Fibroblast of skin of right biceps (primary cell): ENCODE measurements at places on chromosomes 5 and 9.

DNA sequence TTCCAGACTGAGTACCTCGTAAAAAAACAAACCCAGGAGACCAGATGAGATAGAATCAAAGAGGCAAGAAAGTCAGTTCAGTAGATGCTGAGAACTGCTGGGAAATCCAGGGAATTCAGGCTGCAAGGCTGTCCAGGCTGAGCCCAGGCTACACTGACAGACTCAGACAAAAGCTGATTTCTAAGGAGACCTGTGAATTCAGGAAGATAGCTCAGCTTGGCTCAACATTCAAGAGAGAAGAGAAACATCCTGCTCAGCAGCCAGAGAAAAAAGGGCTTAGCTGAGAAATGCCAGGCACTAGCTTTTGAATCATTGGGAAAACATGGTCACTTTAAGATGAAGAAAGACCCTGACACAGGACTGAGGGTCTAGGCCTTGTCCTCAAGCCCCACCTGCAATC is 118.2 kb upstream of the SLC44A1 start:
- no peak for DNase-seq

- DNase-seq = no peak
These were observed 605.6 kb downstream of the MTRR start for GRCh38 chr5:8474569-8474930.

DNA sequence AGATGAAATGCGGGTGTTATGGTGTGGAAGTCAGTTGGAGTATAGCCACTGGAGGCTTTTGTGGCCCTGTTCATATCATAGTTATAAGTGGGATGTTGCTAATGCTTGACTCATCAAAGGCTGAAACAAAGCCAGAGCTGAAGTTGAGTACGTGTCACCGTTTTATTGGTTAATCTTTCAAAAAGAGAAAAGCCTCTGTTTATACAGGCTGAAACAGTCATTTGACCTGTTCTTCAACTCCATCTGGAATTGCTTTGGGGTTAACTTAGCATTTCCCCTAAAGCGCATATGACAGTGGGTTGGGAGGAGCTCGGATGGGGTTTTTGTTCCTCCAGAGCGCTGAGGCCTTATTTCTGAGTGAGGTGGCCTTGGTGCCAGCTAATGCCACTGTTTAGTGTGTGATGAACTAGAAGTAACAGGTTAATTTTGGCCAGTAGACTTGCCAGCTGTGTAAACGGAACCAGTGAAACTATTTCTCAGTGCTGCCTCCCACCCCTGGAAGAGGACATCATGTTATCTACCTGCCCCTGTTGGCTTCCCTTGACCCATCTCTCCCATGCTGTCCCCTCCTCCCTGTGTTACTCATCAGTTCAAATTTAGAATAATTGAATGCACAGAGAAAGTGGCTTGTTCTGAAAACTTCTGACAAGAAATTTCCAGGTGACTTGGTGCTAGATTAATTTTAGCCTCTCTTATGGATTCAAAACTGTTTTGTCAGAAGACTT is 34.2 kb downstream of the MTAP start:
- DNase-seq = peak; percentile 99

DNA sequence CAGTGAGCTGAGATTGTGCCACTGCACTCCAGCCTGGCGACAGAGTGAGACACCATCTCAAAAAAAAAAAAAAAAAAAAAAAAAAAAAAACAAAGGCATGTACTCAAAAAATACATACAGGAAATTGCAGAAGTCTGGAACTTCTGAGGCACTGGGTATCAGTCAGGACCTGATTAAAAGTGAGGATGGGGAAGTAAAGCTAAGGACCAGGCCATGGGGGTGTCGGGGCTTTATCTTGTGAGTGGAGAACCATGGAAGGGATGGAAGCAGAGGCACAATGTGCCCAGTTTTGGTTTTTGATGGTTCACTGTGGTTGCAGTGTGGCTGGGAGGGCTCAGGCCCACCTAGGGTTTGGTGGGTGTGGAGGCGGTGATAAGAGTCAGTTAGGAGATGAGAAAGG is 212.7 kb upstream of the PIK3R1 start:
- DNase-seq = no peak

DNA sequence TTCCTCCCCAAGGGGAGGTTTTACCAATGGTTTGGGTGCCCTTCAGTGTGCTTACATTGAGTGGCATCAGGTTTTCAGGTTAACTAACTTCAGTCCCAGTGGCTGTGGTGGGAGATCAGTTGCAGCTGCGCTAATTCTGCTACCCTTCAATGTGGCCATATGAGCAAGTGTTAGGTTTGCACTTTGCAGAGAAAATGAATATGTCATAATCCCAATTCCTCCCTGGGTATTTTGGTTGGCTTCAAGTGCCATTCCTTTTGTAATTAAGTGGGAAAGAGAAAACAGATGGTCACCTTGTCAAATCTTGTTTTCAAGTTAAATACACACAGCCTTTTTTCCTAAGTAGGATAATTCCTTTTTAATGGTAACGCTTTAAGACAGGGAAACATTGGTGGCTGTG is 236.2 kb downstream of the TLE4 start:
- no peak for DNase-seq

GRCh38 chr5:124697501-124697900 is 48.9 kb downstream of the ZNF608 start:
- peak; percentile 16 for DNase-seq

- DNase-seq = no peak
These were observed 36.2 kb downstream of the SLC36A1 start for GRCh38 chr5:151483647-151484046.

DNA sequence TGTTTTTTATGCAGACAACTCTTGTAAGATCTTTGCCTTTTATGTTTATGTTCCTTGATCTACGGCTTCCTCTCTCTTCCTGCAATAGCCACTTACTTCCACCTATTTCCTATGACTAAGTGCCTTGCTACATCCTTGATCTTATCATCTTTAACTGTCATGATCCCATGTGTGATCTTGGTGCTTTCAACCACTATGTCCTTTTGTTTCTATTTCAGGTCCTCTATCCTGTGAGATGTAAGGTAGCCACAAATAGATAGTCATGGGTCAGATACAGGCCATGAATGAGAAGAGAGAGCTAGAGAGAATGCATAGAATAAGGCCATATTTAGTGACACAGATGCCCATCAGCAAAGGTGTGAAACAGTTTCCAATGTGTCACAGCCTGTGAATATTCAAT is 243.6 kb upstream of the HAPLN1 start:
- DNase-seq = peak; percentile 41

- DNase-seq = no peak
These were observed 26.7 kb downstream of the GARNL3 start for GRCh38 chr9:127291246-127291778.

DNA sequence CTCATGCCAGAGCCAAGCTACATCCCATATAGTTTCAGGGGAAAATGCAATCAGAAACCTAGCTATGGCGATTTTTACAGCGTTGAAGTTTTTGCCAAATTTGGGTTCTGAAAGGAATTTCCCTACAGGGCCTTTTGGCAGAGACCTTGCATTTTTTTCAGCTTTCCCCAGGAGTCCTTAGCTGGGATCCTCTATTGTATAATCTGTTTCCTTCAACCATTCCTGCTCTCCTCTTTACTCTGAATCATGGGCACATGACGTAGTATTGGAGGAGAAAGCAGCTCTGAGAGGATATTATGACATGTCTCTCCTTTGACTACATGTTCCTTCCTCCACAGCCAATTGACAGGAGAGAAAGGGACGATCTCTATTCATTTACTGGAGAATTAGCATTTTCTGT is 118.5 kb upstream of the ERCC6L2 start:
- DNase-seq = peak; percentile 80

- DNase-seq = no peak
These were observed 104.4 kb downstream of the ZNF354C start for GRCh38 chr5:179164331-179165311.

GRCh38 chr9:90607701-90608516 is 34.7 kb downstream of the DIRAS2 start:
- DNase-seq = no peak

DNA sequence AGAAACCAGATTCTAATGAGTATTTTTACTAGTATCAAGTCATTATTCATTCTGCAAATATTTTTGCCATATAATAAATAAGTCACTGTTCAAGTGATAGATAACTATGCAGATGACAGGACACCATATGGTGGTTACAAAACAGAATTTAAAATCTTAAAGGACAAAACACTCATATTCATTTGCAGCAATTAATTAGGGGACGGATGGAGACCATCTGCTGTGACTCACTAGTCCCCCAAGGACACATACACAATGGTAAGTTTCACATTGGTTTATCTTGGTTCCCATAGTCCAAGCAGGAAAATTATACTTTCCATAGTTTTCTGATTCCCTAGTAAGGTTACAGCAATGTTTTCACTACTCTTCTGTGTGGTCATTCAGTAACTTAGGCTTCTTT is 28.4 kb upstream of the SPATA31C2 start:
- DNase-seq = no peak

- no peak for DNase-seq
These were observed 260.6 kb upstream of the ANKRD55 start for GRCh38 chr5:56493766-56494165.

- peak; percentile 88 for DNase-seq
These were observed 43.2 kb downstream of the WWC1 start for GRCh38 chr5:168334695-168335094.

DNA sequence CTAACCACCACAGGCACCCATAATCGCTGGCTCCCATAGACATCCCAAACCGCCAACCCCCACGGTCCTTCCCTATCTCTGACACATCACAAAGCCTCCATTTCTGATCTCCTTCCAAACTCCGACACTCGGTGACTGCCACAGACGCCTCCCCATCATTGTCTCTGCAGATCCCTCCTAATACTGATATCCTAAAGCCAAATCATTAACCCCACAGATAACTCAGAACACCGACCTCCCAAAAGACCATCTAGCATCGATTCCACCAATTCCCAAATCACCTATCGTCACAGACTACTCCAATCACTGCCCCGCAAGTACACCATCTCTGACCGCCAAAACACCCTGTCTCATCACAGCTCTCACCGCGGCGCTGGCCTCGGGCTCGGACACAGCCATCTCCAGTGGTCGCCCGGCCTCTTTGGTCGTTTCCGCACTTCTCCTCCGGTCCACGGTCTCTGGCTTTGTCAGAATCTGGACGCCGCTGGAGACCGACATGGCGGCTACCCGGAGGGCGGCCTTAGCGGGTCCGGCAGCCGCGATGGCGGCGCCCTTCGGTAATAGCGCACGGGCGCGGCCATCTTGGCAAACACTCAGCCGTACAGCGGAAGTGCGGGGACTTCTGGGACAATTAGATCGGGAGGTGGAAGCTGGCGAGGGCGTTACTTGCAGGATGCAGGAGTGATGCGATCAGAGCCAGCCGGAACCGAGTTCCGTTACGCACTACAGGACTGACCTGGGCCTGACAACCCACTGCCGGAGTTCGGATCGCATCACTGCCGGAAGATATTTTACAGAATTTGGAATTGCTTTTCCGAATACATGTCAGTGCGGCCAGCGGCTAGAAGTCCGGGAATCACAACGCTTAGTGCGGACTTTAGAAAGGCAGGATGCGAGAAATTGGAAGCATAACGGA is at the start of gene ZFP37:
ZFP37 (minus strand) TSS at position 534 of the 916 bp plus-strand sequence; CDS start at position 498, 36 bp downstream.
- DNase-seq = peak; percentile 95

GRCh38 chr9:115039516-115040120 is 78.3 kb downstream of the TNC start:
- DNase-seq = no peak

DNA sequence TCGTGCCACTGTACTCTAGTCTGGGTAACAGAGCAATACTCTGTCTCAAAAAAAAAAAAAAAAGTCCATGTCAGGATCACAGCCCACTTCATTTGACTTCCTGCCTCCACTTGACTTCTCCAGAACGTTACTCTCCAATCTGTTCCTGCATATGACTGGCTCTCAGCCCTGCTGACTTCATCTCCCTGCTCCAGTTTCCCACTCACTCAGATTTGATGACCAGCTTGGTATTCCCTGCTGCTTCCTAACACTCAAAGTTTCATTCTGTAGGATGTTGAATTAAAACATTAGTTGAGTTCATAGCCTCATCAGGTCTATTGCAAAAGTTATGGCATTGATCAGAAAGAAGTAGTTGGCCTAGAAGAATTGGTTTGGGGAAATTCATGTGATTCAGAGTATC is 52.3 kb downstream of the UGCG start:
- DNase-seq = no peak

DNA sequence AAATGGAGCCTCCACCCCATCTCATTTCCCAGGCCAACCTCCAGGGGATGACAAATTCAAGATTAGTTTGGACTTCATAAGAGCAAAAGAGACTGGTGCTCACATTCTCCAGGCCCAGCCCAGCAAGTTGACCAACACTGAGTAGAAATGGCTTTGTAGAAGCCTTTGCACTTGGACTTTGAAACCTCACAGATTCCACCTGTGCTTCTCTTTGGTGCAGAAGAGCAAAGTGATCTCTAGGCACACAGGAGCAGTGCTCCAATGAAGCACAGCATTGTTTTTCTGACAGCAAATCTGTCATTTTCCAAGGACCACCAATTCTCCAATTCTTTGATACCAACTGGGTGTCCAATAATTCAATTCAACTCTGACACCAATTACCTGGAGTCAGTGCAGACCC is 17.1 kb upstream of the RNF145 start:
- no peak for DNase-seq

DNA sequence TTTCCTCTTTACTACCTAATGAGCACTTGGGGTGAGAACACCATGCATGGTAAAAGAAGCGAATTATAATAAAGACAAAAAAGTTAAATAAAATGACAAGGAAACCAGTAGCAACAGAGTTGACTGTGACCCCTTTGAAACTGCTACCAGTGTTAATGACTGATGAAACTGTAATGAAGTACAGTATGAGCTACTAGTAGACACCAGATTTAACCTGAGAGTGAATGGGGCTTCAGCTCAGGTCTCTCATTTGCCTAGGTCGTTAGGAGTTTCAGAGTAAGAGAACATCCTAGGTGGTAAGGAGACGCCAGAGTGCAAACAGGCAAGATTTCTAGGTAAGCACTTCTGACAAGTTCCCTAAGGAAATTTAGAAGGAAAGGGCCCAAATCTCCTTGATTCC is 346.4 kb downstream of the BNC2 start:
- no peak for DNase-seq
